ENCODE measurements at places on chromosomes 12 and 14.

- DNase-seq: no peak
Observed at GRCh38 chr14:51533160-51533559, 118.5 kb upstream of the FRMD6 start.

DNA sequence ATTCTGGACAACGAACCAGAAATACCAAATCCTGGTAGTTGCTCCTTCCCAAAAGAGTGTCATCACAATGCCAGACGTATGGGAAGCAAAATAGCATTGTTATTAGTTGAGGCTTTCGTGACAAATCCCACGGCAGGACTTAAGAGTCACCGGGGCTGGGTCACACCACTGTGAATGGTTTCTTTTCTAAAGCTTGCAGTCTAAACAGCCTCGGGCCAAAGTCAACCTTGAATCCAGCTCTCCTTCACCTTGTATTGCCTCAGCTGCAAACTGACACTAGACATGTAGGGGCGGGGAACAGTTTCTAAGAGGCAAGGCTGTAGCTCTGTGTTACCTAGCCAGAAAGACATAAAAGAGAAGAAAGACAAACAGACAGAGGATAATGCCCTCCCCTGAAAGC is 734.8 kb downstream of the MED13L start:
- no peak for DNase-seq

GRCh38 chr14:52443506-52443905 is 108.8 kb downstream of the TXNDC16 start:
- DNase-seq: no peak

- peak; percentile 91 for DNase-seq
Observed at GRCh38 chr14:62117010-62117750, 355.0 kb downstream of the SNAPC1 start.

- peak; percentile 60 for DNase-seq
Observed at GRCh38 chr12:12349711-12350665, at the start of gene MANSC1. Gene MANSC1, minus strand, starts transcription at chr12:12350242. Its CDS starts 6,928 bp downstream, at chr12:12343314.

- peak; percentile 77 for DNase-seq
Observed at GRCh38 chr12:53677800-53678148, 1.9 kb upstream of the ATP5MC2 start.

GRCh38 chr12:121803861-121804416 is at the start of gene SETD1B:
Gene SETD1B, plus strand, starts transcription at chr12:121804009. Its CDS starts 729 bp downstream, at chr12:121804738.
- DNase-seq: peak; percentile 70

DNA sequence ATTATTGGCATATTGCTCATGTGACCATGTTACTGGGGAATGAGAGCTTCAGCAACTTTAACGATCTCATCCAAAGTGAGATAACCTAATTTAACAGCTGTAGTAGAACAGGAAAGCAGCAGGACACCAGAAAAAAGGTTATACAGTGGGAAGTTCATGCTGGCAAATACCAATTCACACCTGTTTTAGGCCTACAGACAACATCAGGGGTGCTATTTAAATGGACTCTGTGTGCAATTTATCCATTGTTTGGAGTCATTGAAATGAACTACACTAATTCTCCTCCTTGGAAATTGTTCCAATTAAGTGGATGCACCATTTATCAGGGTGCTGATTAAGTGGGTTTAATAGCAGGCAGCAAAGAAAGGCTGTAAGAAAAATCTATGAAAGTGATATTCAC is 424.4 kb upstream of the LMO3 start:
- no peak for DNase-seq

DNA sequence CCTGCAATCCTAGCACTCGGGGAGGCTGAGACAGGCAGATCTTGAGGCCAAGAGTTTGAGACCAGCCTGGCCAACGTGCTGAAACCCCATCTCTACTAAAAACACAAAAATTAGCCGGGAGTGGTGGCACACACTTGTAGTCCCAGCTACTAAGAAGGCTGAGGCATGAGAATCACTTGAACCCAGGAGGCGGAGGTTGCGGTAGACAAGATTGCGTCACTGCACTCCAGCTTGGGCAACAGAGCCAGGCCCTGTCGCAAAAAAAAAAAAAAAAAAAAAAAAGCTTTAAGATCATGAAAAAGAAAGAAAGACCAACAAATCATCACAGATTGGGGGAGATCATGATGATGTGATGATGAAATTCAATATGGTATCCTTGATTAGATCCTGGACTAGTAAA is 30.6 kb downstream of the WDR89 start:
- DNase-seq: no peak

GRCh38 chr14:99511421-99512109 is 30.4 kb downstream of the CCNK start:
- DNase-seq: no peak

GRCh38 chr14:53786045-53786444 is 170.6 kb downstream of the BMP4 start:
- no peak for DNase-seq

DNA sequence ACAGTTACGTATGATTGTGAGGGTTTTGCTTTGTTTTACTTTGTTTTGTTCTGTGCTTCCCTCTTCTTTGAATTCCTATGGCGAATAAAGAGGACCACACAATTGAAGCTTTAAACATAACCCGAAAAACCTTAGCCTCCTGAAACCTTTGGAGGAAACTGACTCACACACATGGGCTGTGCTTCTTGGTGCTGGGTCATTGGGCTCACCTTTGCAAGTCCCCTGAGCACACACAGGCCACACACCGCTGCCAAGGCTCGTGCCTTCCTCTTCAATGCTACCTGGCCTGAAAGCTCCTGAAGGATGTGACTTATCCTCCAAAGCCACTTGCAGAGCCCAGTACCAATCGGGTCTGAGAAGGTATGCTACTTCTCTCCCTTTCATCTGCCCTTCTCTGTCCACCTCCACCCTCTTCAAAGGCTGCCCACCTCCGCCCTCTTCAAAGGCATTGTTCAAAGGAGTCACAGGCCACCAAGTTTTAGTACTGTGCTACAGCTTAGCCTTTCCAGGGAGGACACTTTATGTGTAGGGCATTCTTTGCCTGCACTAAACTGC is 114.6 kb downstream of the FOXN3 start:
- no peak for DNase-seq

- DNase-seq: no peak
Observed at GRCh38 chr12:38588624-38589305, 272.2 kb downstream of the ALG10B start.

- DNase-seq: no peak
Observed at GRCh38 chr12:94760786-94761185, 110.4 kb upstream of the TMCC3 start.

- no peak for DNase-seq
Observed at GRCh38 chr12:64459394-64459891, 7.5 kb downstream of the TBK1 start.

GRCh38 chr14:66628636-66629035 is 120.7 kb downstream of the GPHN start:
- DNase-seq: no peak

GRCh38 chr12:32083489-32083888 is 23.2 kb upstream of the BICD1 start:
- DNase-seq: no peak

- peak; percentile 14 for DNase-seq
Observed at GRCh38 chr14:100525615-100526014, 61.6 kb downstream of the BEGAIN start.

GRCh38 chr12:106600503-106600902 is 17.7 kb downstream of the RFX4 start:
- no peak for DNase-seq

DNA sequence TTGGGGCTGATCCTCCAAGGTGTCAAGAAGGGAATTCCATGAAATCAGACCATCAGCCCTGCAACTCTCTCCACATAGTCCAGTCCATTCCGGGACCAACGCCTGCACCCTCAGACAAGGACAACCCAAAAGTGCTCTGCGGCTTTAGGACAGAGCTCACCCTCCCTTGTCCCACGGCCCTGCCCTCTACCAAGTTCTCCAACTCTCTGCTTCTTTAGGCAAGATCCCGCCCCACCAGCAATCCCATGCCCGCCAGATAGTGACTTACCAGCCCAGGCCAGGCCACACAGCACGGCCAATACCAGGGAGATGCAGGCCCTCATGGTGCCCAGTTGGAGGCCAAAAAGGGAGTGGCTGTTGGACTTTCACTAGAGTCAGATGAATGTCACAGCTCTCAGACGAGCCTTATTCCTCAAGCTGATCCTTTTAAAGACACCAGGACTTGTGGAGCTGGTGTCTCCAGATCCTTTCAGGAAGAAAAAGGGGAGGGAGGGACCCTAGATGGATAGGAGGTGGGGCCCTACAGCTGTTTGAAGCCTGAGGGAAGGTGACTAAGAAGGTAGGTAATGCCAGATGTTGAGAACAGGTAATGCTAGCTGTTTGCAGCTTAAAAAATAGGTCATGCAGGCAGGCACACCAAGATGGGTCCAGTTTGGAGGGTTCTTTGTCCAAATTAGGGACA is at the start of gene ENDOU:
TSS of gene ENDOU (minus strand) at position 400 of the 682 bp plus-strand sequence. CDS start at position 323, 77 bp downstream.
- no peak for DNase-seq

GRCh38 chr14:58633831-58634230 is 3.9 kb upstream of the DACT1 start:
- no peak for DNase-seq

GRCh38 chr14:103898204-103898603 is 30.1 kb upstream of the TDRD9 start:
- DNase-seq: no peak

GRCh38 chr12:20442322-20442721 is 74.0 kb downstream of the PDE3A start:
- DNase-seq: no peak

DNA sequence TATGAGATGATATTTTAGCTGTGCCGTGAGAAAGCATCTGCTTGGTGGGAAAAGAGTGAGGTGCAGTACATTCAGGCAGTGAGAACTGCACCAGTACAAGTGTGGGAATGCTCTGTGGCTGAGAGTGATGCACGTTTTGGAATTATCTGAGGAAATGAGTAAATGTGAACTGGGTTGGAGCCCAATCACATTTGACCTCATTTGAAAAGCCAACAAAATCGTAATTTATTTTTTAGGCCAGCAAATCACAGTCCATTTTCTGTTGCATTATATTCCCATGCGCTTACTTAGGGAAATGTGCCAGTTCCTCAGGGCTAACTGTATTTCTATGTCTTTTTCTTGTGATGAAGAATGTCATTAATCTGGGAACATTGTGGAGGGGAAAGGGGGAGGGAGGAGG is 77.3 kb downstream of the SNAPC1 start:
- no peak for DNase-seq

DNA sequence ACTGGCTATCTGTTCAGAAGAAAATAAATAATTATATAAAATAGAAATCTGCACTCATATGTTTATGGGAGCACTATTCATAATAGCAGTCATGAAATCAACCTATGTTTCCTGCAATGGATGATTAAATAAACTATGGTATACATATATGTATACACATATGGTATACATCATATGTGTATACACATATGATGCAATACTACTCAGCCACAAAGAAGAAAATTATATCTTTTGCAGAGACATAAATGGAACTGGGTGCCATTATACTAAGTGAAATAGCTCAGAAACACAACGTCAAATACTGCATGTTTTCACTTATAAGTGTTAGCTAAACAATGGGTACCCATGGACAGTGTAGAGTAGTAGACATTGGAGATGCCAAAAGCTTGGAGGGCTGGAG is 381.2 kb upstream of the LRFN5 start:
- DNase-seq: no peak

GRCh38 chr12:54561164-54561563 is 11.8 kb downstream of the PDE1B start:
- peak; percentile 71 for DNase-seq
